ENCODE measurements at places on chromosomes 7 and 10.

DNA sequence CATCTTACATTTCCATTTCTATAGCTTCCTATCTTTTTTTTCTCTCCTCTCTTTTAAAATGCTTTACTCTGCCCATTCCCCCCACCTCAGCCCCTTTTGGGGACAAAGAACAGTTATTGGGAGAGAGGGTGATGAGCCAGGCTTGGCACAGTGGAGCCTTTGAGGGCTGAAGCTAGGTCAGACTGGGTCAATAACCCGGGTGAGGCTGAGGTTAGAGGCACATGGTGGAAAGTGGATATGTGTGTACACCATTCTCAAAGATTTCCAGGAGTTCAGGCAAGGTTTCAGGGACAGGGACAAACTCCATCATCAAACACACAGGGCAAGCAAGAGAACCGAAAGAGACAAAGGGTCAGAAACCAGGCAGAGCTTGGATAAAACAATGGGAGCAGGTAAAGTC is 11.5 kb downstream of the ABCB4 start:
- DNase-seq = no peak

GRCh38 chr7:114695182-114695581 is 226.7 kb upstream of the MDFIC start:
- no peak for DNase-seq

- DNase-seq = no peak
Measured at GRCh38 chr10:52801947-52802346, 29.4 kb upstream of the MBL2 start.

DNA sequence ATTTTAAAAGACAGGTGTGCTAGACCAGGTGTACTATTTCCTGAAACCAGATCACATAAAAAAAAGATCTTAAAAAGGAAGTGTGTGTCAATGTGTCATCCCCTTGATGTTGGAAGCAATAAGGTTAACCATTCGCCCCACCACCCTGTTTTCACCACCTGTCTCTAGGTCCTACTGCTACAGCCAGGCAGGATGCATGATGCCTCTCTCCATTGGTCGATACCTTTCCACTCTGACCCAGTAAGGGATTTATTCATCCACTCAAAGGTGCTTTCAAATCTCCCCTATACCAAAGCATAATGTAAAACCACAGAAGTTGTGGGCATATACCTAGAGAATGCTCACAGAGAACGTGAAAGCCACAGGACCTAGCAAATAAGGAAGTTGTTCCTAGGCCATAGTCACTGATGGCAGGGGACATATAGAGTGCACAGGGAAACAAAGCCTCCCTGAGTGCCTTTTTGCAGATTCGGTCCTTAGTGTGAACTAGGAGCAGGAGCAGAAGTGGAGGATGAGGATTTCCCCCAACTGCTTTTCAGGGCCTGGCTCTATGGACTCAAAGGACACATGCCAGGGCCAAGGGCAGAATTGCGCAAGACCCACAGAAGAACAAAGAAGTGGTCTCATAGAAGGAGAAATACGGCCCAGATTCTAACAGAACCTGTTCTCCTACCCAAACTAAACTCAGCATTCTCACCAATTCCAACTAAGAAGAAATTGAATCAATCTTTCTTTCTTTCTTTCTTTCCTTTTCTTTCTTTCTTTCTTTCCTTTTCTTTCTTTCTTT is 631.5 kb upstream of the NRP1 start:
- DNase-seq = no peak

DNA sequence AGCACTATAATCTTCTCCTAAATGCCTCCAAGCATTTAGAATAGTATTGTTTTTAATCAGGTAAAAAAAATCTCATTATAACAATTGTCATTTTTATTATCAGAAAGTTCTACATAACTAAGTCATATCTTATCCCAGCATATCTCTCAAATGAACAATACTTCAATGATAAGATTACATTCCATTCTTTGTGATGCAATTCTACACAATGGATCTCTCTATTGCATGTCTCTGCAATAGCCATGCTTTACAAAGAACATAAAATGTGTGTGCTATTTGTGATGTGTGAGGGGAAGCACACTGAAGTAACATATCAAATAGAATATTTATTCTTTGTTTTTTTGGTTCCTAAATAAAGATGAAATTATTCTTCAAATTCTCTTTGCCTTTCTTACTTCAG is 195.7 kb downstream of the TSPAN12 start:
- no peak for DNase-seq

GRCh38 chr10:86203162-86203905 is 163.3 kb downstream of the GRID1 start:
- no peak for DNase-seq

DNA sequence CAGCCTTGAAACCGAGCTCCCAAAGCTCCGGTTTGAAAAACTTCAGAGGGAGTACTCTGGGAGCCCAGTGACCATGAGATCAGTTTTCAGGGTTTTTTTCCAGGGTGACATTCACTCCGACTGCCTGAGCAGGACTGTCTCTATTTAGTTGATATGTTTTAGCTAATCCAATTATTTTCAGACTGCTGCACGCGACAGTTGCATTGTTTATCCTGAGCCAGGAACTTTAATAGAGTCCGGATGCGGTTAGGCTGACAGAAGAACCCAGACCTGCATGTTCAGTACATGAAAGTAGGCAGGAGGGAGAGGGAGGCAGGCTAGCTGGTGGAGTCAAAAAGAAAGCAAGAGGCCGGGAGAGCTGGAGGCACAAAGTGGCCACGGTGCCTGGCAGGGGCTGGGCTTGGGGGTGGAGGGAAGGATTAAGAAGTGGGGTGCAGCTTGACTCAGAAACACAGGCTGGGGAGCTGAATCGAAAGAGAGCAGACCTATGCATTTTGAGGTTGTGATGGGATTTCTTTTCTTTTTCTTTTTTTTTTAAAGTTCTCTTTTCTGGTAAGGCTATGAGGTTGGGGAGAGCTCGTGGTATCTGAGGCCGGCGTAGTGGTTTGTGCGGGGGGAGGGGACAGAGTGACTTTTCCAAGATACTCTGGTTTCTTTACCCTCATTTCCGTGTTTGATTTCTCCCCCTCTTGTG is 5.7 kb downstream of the GATA3 start:
- no peak for DNase-seq

Measured in activated CD4-positive, alpha-beta T cell treated with anti-CD3 and anti-CD28 coated beads, Interleukin-2, amount 50 U/mL, for 4 hours (primary cell).